ENCODE measurements at places on chromosomes 16 and 17.

GRCh38 chr17:38892620-38893019 is 22.8 kb downstream of the LASP1 start:
- no peak for DNase-seq

- no peak for DNase-seq
Observed at GRCh38 chr17:78999947-79000395, 9.6 kb downstream of the CANT1 start.

GRCh38 chr17:40099619-40100418 is 570 bp downstream of the NR1D1 start:
- DNase-seq: no peak

- DNase-seq: no peak
Observed at GRCh38 chr16:10226141-10226986, 44.1 kb upstream of the GRIN2A start.

DNA sequence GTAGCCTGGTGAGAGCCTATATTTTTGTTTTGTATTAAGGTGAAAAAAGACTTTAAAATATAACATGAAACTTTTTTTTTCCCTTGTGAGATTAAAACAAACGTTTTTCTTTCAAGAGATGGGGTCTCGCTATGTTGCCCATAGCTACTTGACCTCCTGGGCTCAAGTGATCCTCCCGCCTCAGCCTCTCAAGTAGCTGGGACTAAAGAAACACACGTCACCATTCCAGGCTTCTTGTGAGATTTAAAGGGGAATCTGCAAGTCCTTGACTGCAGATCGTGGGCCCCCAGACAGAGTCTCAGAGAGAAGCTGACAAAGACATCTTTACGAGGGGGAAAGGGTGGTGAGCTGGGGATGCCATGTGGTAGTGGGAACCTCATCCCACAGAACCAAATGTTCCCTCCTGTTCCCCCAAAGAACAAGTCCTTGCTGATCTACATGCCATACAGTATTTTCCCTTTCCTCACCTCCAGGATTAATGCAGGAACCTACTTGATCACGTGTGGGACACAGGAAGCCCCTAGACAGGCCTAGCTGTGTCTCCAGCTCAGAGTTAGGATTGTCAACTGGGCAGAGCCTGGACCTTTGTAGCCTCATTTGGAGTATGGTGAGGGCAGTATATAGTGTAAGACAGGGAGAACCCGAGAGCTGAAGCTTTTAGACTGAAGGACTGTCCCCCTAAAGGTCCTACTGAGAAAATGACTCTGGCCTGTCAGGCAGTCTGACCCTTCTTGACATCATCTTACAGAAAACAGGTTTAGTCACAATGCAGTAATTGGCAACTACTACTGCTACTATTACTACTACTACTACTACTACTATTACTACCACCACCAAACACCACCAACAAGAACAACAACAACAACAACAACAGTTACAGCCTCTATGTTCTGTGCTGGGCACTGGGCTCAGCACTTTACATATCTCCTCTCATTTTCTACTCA is 4.1 kb downstream of the MAP3K14 start:
- DNase-seq: no peak
